DMS79 (cell line): ENCODE measurements at places on chromosomes 7 and 10.

- DNase-seq, result no peak
These were observed 252.9 kb downstream of the RNLS start for GRCh38 chr10:88330174-88330573.

DNA sequence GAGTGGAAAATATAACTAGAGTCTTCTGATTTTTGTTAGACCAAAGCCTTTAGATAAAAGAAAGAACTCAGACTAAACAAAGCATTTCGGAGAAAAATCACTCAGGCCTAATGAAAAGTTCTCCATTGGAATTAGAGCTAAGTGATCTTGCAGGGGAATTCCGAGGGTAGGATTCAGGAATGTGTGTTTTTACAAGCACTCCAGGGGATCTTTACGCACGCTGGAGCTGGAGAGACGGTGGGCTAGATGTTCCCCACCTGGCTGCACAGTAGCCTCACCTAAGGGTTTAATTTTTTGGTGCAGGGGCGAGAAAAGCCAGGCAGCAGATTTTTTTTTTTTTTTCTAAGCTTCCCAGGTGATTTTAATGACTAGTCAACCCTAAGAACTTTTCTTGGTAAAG, 7.9 kb upstream of the PAPSS2 start:
- DNase-seq, result no peak

GRCh38 chr7:111827863-111828504, 265.7 kb upstream of the IMMP2L start:
- DNase-seq, result peak; percentile 93

DNA sequence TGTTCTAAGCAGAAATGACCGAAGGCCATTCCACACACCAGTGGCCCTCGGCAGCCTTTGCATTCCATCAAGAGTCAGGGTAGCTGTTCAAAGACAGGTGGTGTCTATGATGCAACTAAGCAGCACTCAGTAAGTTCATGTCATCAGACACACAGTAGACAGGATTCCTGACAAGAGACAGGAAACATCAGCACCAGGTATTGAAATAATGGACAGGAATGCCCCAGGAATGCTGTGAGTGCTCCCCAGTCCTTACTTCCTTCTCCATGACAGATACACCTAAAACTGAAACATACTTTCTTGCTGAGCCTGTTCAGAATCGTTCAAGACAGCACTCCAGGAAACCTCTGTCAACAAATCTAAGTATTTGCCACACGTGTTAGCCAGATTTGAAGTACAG, 204.4 kb downstream of the TPST1 start:
- DNase-seq, result no peak

GRCh38 chr7:148799893-148800555, 84.1 kb downstream of the EZH2 start:
- no peak for DNase-seq

GRCh38 chr10:89633484-89633883, 11.6 kb downstream of the PANK1 start:
- DNase-seq, result no peak

- DNase-seq, result no peak
These were observed 177.9 kb downstream of the PDE1C start for GRCh38 chr7:31892099-31892829.

DNA sequence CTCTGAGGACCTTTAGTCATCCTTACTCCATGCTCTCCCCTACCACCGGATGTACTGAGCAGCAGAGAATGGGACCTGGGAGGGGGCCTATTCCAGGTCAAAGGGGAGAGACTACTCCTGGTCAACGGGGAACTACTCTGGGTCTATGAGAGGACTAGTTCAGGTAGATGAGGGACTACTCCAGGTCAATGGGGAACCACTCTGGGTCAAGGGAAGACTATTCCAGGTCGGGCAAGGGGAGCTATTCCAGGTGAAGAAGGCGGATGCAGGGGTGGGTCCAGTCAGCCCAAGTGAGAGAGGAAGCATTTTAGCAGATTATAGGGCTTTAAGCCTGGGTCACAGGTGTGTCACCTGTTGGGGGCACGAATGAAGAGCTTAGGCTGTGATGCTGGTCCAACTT, 35.4 kb downstream of the CCM2 start:
- DNase-seq, result no peak

- no peak for DNase-seq
These were observed 42.1 kb downstream of the MDH2 start for GRCh38 chr7:76089865-76090475.

DNA sequence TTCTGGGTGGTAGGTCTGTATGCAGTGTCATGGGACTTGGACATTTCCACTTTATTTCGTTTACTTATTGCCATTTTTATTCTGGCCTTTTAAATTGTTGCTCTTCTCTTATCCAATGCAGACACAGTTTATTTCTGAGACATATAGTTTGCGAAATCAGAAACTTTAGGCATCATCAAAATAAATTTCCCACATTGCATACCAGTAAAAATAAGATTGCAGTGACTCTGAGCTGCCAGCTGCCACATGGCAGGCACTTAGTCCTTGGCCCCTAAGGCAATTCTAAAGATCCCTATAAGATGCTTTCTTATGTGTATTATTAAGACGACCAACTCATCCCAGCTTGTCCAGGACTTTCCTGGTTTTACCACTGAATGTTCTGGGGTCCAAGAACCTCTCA, 81.8 kb upstream of the ANKRD1 start:
- DNase-seq, result no peak
